ENCODE measurements at places on chromosomes 2 and 18. TPM values are rescaled to one million over a fixed set of nuclear protein-coding genes. Genes with fewer than 3 reads are reported as not detected.

MROH2A gene
- total RNA-seq, result not detected

LYPD1 gene
- total RNA-seq, result 1.2 TPM

ACYP2 gene
- 14.0 TPM for total RNA-seq

LIMS3 gene
- total RNA-seq, result 3.1 TPM

ACKR3 gene
- total RNA-seq, result 9.1 TPM

RIOK3 gene
- 63.7 TPM for total RNA-seq

CAVIN2 gene
- total RNA-seq, result 185 TPM

All from upper lobe of right lung (tissue), 1 donor.